ENCODE measurements at places on chromosomes 5 and 9. TPM values are rescaled to one million over a fixed set of nuclear protein-coding genes. Genes with fewer than 3 reads are reported as not detected.
A peak's percentile ranks its signal among the peaks of the same experiment; 100 is the strongest.

DNA sequence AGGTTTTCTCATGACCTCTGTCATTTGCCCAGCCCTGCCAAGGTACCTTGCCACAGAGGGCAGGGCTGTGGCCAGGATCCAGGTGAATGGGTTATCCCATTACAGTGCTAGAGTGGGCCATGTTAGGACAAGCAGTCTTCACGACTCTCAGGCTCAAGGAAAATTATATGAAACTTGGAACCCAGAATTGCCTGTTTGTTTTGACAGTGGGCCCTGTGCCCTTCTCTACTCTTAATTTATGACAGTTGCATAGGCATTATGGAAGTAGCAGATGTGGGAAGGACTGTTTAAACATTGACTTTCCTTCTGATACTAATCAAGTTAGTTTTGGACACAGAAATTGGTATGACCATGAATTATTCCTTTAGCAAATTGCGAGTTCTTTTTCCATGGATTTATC is 41.7 kb downstream of the ITGA2 start:
- no peak overlapping the region for H3K4me3 ChIP-seq
- H3K27me3 ChIP-seq, result no peaks in the 10 kb centered on the region
- peaks cover 12% of the 10 kb centered on the region for H3K4me1 ChIP-seq
- no peaks in the 10 kb centered on the region for H3K36me3 ChIP-seq
- peak overlapping the region; percentile 78 for H3K27ac ChIP-seq

DNA sequence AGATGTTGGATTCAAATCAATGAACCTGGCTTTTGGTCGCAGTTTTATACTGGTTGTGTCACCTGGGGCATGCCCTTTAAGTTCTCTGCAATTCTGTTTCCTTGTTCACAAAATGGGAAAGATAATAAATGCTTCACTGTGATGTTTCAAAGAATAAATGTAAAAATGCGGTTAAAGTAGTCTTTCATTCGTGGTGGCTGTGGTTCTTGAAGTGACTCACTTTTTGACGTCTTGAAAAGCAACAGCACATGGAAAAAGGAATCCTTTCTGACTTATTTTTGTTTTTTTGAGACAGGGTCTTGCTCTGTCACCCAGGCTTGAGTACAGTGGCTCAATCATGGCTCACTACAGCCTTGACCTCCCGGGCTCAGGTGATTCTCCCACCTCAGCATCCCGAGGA is 88.4 kb upstream of the SLIT3 start:
- H3K36me3 ChIP-seq, result no peaks in the 10 kb centered on the region
- H3K27me3 ChIP-seq, result no peaks in the 10 kb centered on the region
- no peak for DNase-seq
- H3K4me3 ChIP-seq, result no peak overlapping the region

Gene ADAMTS12
- total RNA-seq, result 7.1 TPM

Gene SPATA31E1
- total RNA-seq, result not detected

DNA sequence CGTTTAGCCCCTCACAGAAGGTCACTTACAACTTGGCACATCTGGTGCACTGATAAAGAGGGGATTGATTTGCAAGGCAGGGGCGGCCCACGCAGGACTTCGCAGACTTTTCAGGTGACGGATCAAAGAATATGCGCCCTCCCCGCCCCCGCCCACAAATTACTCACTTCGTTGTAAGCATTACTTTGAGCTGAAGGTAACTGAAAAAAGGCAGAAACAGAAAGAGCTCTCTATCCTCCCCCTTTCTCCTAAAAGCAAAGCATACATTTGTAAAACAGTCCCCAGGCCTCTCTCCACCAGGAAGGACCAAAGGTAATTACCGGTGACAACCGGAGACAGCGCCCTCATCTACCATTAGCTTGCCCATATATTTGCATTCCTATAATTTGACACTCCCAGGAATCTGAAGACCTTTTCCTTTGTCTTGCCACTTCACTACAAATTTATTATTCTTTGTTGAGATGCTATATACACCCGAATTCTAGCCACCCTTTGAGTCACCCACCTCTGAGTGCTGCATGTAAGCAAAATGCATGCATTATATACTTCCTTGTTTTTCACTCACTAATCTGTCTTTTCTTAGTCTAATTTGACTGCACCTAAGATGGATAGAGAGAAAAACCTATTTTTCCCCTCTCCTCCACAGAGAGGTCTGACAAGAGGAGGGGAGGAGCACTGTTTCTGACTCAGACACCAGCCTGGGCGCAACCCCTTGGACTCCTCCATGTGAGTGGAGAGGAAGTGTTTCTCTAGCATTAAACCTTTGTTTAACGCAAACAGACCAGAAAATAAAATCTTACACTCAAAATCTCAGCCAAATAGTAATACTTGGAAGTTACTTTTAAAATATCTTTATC is 74.7 kb upstream of the SPIN1 start:
- H3K27ac ChIP-seq, result no peak overlapping the region
- no peaks in the 10 kb centered on the region for H3K27me3 ChIP-seq
- DNase-seq, result no peak
- no peak overlapping the region for H3K4me3 ChIP-seq
- H3K4me1 ChIP-seq, result no peaks in the 10 kb centered on the region
- no peaks in the 10 kb centered on the region for H3K36me3 ChIP-seq

DNA sequence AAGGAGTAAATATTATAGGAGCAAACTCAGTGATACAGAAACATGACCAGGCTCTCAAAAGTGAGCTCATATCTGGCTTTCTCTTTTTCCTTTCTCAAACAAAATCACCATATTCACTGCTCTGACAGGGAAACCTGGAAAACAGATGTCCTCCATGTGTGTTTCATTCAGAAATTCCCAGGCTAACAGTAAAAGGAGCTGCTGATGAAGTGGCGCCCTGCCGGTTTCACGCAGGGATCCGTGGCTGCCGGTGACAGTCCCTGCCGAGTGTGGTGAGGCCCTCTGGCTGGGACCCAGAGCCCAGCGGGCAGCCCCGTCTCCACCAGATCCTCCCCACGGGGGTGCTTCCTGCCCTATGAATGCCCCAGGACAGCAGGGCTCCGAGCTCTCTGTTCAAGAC is 208.1 kb downstream of the GNA14 start:
- H3K27ac ChIP-seq, result no peak overlapping the region
- no peak overlapping the region for H3K4me3 ChIP-seq
- no peaks in the 10 kb centered on the region for H3K27me3 ChIP-seq
- H3K4me1 ChIP-seq, result peaks cover 4% of the 10 kb centered on the region
- H3K36me3 ChIP-seq, result no peaks in the 10 kb centered on the region
- no peak for DNase-seq

Gene MELK
- not detected for total RNA-seq

- H3K27ac ChIP-seq, result no peak overlapping the region
- no peak for DNase-seq
- H3K36me3 ChIP-seq, result no peaks in the 10 kb centered on the region
- H3K27me3 ChIP-seq, result no peaks in the 10 kb centered on the region
Measured at GRCh38 chr5:142544946-142545649, 140.8 kb downstream of the FGF1 start.

All from tibial nerve (tissue), 4 donors.